ENCODE measurements at places on chromosomes 2 and 18.
A peak's percentile ranks its signal among the peaks of the same experiment; 100 is the strongest.

DNA sequence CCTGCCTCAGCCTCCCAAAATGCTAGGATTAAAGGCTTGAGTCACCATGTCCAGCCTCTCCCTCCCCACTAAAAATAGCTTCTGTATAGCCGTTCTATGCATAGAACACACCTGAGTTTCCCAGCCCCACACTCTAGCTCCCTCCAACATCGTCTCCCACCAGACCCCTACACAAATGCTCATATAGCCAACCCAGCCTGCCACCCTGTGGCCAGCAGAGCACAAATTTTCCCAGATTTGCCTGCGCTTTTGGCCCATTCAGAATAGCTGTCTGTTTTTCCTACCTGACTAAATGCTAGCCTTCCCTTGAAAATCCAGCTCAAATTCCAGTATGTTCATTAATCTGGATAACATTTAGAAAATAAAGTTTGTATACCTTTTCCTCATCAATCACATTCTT, 22.8 kb downstream of the TRABD2A start:
- DNase-seq, result no peak

GRCh38 chr2:70789304-70790135, 923 bp downstream of the FIGLA start:
- DNase-seq, result no peak

GRCh38 chr2:144643537-144644336, 123.8 kb upstream of the ZEB2 start:
- DNase-seq, result peak; percentile 5

GRCh38 chr2:30776831-30777635, 30.2 kb downstream of the CAPN13 start:
- no peak for DNase-seq

DNA sequence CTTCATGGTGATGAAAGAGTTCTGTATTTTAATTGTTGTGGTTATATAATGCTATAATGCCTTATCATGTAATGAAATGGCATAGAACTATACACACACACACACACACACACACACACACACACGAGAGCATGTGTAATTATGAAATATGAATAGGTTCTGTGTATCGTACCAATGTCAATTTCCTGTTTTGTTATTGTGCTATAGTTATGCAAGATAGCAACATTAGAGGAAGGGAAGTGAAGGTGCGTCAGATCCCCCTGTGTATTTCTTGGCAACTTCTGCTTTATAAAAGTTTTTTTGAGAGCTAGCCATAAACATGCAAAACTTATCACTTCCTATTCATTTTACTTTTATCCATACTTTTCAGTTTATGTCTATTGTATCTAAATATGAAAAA, 60.7 kb upstream of the ARHGAP15 start:
- DNase-seq, result no peak

- no peak for DNase-seq
Observed at GRCh38 chr18:9726175-9726574, 18.1 kb downstream of the RAB31 start.

DNA sequence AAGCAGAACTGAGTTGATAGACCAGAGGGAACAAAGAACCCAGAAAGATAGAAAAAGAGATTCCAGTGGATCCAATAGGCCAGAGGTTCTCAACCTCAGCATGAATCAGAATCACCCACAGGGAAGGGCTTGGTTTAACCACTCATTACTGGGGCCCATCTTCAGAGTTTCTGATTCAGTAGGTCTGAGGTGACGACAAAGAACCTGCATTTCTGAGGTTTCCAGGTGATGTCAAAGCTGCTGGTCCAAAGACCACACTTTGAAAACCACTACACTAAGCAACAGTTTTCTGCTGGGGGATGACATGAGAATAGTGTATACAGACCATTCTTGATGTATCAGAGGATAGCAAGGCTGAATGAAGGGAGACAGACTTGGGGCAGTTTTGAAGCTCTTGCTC, 296.9 kb upstream of the STON1 start:
- no peak for DNase-seq

DNA sequence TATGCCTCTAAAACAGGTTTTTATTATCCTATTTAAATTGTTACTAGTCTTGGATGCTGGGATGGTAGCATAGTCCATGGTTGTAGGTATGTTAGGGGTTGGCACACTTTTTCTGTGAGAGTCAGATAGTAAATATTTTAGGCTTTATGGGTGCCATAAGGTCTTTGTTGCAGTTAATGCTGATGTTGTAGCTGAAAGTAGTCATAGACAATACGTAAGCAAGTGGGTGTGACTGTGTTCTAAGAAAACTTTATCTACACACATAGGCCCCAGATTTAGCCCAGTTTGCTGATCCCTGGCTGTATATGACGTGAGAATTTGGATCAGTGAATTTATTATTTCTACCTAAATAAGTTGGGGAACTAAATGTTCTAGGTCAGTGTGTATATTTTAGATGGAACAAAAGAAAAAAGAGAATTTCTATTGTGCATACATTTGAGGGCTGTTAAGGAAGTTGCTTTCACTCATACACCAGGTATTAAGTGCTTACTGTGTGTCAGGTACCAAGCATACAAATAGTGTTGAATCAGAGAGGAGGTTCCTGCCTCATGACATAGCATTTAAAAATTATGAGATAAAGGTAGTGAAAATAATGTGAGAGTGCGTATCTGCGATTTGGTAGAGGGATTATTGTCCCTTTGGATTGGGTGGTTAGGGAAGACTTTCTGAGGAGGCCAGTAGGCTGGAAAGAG, 39.4 kb downstream of the AGFG1 start:
- DNase-seq, result no peak

GRCh38 chr2:171334171-171334570, 99.6 kb downstream of the METTL8 start:
- DNase-seq, result no peak

DNA sequence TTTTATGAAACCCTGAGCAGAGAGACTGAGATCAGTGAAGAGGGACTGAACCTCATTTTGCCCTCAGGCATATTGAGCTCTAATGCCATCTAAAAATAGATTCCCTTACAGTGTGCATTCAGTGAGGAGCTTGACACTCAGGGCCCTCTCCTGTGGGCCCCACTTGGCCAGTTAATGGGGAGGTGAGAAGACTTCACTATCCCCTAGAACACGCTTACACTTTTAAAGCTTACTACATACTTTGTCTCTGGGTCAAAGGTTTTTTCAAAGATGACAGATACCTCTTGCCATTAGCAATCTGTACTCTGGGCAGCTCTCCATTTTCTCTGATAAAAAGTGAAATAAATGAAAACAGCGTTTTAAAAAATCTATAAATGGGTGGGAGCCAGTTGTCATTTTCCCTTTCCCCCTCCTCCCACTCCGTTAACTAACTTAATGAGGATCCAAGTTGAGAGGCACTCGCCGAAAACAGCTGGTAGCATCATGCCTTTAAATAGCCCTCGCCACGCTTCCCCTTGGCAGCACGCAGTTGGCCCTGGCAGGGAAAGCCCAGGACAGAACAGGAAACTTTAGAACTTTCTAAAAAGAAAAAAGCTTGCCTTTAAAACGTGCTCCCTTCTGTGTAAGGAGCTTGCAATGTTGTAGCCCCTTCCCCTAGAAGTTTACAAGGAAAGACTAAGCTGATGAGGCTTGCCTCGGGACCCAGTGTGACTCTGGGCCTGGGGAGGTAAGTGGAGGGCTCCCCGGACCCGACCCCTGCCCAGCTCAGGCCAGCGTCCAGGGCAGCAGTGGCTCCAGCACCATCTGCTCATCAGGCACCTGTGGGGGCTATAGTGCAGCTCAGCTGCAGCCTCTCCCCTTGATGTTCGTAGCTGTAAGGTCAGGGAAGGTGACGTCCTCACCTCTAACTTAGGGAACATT, 58.8 kb upstream of the FOSL2 start:
- no peak for DNase-seq

Data from LoVo (cell line).